ENCODE measurements at places on chromosomes 3 and 15.
A peak's percentile ranks its signal among the peaks of the same experiment; 100 is the strongest.

DNA sequence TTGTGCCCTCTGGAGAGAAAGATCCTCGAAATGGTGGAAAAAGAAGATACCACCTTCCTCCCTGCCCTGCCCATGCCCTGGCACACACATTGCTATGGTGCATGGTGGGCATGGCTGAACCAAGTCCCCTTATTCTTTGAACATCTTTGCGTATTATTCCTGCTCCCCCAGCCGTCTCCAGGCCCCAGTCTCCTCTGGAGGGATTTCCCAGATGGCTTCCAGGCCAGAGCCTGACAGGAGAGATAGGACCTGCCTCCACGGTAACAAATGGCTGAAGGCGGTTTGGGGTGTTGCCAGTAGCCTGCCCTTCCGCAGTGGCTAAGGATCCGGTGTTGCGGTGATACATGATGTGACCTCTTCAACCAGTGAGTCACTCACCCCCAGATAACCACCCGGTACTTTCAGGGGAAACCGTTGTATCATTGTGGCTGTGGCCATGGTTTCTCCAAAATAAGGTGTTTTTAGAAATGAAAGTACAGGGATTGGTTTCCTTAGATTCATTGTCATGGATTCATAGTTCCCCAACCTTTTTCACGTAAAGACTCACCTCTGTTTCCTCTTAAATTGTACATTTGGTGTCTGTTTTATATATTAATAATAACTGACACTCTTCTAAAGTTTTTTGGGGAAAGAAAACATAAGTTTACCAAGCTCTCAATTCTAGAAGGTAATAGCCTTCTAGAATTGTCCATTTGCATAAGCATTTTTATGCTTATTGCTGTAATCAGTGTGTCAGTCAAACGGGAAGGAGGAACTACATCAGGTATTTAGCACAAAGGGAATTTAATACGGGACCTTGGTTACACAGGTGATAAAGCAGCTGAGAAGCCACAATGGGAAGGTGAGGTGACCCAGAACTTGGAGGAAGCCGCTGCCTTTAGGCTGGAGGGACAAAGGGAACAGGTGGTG is 25.9 kb downstream of the SMAD3 start:
- no peaks in the 10 kb centered on the region for H3K27me3 ChIP-seq
- peak overlapping the region; percentile 39 for H3K27ac ChIP-seq
- peak; percentile 55 for DNase-seq
- H3K4me3 ChIP-seq = no peak overlapping the region

GRCh38 chr3:108036401-108036800 is 54.4 kb downstream of the CD47 start:
- DNase-seq = no peak
- no peaks in the 10 kb centered on the region for H3K36me3 ChIP-seq

GRCh38 chr3:45826908-45827307 is 15.0 kb downstream of the LZTFL1 start:
- no peak for DNase-seq
- no peaks in the 10 kb centered on the region for H3K27me3 ChIP-seq
- no peak overlapping the region for H3K27ac ChIP-seq
- no peaks in the 10 kb centered on the region for H3K4me1 ChIP-seq
- H3K4me3 ChIP-seq = no peak overlapping the region

DNA sequence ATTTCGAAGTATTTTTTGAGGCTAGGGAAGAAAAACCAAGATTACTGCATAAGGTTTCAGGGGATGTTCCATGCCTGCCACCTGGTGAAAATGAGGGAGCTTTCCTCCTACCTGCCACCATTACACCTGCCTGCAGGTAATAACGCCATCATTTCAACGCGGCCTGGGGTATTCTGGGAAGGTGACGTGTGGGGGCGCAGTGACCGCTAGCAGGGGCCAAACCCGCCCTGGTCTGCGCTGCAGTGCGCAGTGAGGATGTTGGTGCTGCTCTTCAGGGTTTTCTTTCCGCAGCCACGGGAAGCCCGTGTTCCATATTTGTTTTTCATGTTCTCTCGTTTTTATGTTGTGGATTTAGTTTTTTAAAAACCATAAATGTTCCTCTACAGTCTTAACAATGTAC is 37.4 kb upstream of the SNRPN start:
- H3K36me3 ChIP-seq = no peaks in the 10 kb centered on the region
- no peaks in the 10 kb centered on the region for H3K27me3 ChIP-seq

DNA sequence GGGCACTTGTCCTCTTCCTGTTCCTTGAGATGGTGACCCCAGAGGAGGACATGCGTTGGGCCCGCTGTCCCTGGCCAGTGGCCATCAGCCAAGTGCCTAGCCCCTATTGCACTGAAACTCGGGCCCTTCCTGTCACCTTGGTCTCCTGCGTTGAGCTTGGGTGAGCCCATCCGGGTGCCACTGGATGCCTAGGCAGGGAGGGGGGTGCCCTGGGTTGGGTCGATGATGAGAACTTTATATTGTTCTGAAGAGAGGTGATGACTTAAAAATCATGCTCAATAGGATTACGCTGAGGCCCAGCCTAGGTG is 221.8 kb downstream of the SNRPN start:
- H3K27ac ChIP-seq = no peak overlapping the region
- no peak for DNase-seq
- no peaks in the 10 kb centered on the region for H3K4me1 ChIP-seq
- no peaks in the 10 kb centered on the region for H3K27me3 ChIP-seq
- H3K36me3 ChIP-seq = no peaks in the 10 kb centered on the region

DNA sequence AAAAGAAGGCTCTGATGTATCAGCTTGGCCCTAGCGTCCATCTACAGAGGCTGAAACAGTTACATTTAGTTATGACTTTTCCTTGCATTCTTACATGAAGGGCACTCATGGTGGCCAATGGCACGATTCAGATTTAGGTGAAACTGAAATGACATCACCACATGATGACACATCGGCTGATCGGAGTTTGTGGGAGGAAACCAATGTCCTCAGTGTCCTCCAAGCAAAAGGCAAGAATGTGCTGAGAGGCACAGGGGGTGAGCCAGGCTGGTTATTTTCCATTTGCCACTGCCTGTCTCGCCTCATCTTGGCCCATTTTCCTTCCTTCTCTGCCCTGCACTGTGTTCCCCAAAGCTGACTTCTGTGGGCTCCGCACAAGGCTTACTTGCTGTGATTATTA is 34.4 kb downstream of the TARS3 start:
- no peaks in the 10 kb centered on the region for H3K36me3 ChIP-seq
- DNase-seq = no peak
- no peak overlapping the region for H3K4me3 ChIP-seq
- no peaks in the 10 kb centered on the region for H3K27me3 ChIP-seq
- H3K27ac ChIP-seq = no peak overlapping the region
